ENCODE measurements at places on chromosomes 5 and 9.

- DNase-seq = no peak
Measured at GRCh38 chr5:128665747-128666355, 127.8 kb upstream of the FBN2 start.

GRCh38 chr9:136061405-136061804, 33.7 kb downstream of the NACC2 start:
- no peak for DNase-seq

- no peak for DNase-seq
Measured at GRCh38 chr5:60668686-60669304, 31.2 kb downstream of the DEPDC1B start.

- DNase-seq = no peak
Measured at GRCh38 chr5:9105851-9106250, 440.0 kb downstream of the SEMA5A start.

- DNase-seq = no peak
Measured at GRCh38 chr9:99389087-99390033, 167.3 kb downstream of the SEC61B start.

- peak; percentile 14 for DNase-seq
Measured at GRCh38 chr5:142324136-142324870, 518 bp downstream of the SPRY4 start.

- no peak for DNase-seq
Measured at GRCh38 chr9:136379401-136379800, 5.9 kb upstream of the CARD9 start.

- DNase-seq = no peak
Measured at GRCh38 chr5:9523090-9523823, 22.6 kb downstream of the SEMA5A start.

DNA sequence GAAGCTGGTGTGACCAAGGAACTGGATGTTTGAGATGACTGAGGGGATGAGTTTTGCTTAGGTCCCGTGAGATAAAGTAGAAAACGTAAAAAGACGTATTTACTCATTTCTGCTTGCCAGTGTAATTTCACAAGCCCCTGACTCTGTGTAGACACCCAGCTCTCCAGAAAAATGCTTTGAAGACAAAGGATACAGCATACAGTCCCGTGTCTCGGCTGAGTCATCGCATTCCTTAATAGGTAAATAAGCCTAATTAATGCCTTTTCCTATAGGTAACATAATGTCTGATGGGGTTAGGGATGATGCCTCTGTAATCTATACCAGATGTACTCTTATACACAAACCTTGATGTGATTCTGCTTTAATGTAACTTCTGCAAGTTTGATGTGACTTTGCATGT, 20.2 kb downstream of the S100Z start:
- DNase-seq = no peak

DNA sequence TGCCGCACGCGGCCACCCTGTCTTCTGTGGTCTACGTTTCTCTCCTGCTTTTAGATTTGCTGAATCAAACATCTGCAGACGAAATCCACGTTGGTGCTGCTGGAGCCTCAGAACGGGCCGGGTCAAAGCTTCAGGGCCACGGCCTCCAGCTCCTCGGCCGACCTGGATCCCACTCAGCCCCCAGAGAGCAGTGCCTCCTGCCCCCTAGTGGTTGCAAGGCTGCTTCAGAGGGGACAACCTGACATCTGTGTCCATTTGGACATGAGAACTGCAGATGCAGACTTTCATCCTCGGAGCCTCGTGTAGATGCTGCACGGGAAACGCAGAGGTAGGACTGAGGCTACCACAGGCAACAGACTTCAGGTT, 23.0 kb upstream of the SLC6A3 start:
- peak; percentile 18 for DNase-seq

GRCh38 chr5:158573829-158574228, 525.9 kb downstream of the EBF1 start:
- no peak for DNase-seq

GRCh38 chr9:133955821-133956411, 36.2 kb downstream of the VAV2 start:
- DNase-seq = no peak

DNA sequence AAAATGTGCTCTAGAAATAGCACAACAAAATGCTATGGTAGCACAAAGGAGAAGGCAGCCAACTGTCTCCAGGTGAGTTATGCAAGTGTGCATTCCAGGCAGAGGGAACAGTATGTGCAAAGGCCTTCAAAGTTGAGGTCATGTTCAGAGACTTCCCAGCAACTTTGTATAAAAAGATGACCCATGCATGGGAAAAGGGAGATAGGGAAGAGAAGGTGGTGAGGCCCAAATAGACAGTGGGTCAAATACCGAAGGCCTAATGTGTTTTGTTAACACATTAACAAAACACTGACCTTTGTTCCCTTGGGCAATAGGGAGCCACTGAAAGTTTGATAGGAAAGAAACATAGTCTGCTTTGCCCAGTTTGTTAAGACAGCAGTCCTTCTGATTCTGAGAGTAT, 445.3 kb downstream of the EBF1 start:
- no peak for DNase-seq

GRCh38 chr5:115389034-115389798, 92.8 kb upstream of the CCDC112 start:
- no peak for DNase-seq

GRCh38 chr9:92488681-92489550, 6.6 kb upstream of the ASPN start:
- DNase-seq = no peak

DNA sequence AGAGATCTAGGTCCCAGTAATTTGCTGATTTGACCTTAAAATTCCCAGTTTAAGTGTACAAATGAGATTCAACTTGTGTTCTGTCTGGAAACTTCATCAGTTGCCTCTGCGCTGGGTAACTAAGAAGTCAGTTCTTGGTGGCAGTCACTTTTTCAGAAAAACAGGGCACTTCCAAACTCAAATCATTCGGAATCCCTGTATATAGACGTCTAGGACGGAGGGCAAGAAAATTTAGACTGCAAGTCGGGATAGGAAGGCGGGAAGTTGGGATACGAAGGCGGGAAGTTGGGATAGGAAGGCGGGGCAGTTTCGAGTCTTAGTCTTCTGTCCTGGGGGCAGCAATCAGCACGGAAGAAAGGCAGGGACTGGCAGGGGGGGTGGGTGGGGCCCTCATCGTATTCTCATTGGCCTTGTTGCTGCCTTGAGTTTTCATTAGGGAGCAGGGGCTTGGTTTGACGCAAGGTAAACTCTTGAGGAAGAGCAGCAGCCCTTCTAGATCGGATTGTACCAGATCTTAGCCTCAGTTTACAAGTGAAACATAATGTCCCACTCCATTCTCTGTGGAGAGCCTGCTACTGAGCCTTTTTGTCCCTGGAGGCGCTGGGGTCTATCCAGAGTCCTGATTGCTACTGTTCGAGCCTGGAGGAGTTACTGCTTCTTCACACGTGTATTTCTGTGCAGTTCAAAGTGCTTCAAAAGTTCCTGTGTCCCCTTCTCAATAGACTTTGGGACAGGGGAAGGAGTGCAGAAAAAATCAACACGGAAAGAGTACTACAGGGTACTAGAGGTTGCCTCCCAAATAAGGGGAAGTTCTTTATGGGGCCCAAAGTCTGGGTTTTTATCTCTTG, 2.7 kb upstream of the PURA start:
- no peak for DNase-seq

DNA sequence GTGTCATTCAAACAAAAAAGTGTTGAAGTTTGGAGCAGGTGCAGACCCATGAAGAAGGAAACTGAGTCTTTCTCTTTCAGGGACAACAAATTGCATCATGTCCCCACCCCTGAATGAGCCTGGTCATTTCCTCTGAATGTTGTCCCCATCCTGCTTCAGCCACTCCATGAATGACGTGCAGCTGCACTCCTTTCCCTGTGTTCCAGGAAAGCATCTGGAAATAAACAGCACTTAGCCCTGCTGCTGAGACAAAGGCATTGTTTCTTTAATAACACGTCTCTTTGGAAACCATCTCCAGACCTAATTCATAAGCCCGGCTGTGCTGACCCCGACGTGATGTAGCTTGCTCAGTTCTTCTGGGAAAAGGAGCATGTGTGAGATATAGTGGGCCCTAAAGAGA, 682.3 kb downstream of the BRINP1 start:
- DNase-seq = no peak

- DNase-seq = no peak
Measured at GRCh38 chr5:76942581-76942980, 10.3 kb upstream of the CRHBP start.

DNA sequence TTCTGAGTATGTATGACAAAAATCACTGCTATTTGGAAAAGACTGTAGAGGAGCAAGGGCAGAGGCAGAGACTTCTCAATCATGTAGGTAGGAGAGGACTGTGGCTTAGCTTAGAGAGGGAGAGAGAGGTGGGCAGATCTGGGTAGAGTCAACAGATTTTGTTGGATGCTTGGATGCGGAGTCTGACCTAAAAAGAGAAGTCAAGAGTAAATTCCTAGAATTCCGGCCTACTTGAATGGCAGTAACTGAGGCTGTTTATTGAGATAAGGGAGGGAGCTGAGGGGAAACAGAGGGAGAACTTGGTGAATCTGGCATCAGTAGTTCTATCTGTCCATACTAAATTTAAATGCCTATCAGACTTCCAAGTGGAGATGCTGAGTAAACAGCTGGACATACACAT, 2.4 kb downstream of the TICAM2 start:
- no peak for DNase-seq

DNA sequence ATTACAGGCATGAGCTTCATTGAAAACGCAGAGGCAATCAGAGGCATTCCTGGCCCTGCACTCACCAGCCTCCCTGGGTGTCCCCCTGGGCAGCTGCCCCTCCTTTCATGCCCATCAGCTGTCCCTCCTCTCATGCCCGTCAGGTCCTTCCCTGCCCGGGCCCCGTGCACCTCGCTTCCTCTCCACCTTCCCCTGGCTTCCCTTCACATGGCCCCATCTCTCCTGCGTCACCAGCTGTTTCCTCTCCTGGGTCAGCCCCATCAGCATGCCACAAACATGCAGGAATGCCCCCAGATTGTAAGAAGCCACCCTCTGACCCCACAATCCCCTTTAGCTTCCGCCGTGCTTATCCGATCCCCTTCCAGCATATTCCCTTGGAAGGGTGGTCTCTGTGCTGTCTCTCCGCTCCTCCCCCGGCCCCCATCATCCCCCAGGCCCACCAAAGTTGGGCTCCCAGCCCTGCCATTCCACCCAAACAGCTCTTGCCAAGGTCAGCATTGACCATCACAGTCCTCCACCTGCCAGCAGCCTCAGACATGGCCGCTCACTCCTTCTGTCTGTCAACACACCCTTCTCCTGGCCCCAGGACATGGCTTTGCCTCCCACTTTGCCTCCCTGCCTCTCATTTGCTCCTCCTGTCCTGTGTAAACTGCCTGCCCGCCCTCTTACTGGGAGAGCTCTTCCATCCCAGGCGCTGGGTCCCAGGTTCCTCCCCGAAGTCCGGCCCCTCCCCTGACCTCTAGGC, 98.6 kb upstream of the IER5L start:
- DNase-seq = no peak

- no peak for DNase-seq
Measured at GRCh38 chr9:107274096-107274495, 9.0 kb upstream of the RAD23B start.

DNA sequence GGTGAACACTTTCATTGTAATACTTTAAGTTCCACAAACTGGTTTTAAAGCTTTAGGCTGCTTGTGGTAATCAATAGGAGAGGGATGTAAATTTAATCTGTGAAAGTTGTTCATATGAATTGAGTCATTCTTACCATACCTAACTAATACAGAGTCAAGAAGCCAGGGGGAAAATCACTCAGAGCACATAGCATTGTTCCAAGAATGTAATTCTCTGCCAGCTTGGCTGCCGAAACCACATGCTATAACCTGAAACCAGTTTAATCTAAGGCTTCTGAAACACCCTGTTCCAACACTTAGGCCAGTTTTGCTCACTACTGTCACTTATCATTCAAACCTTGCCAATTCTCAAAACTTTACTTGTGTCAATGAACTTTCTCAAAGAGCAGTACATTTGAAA, 528.8 kb upstream of the GRAMD2B start:
- DNase-seq = no peak

DNA sequence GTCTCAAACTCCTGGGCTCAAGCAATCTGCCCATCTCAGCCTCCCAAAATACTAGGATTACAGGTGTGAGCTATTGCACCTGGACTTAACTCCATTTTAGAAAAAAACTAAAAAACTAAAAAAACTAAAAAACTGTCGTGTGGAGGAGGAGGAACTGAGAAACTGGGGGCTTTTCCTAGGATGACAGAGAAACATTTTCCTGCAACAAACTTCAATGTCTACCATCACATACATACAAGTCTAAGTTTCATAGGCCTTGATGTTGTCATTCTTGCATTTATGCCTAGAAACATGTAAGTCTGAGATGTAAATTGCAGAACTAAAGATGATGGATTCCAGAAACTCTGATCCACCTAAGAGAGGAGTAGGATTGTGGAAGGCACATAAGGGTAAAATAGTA, 556.8 kb downstream of the RAB3C start:
- DNase-seq = no peak

DNA sequence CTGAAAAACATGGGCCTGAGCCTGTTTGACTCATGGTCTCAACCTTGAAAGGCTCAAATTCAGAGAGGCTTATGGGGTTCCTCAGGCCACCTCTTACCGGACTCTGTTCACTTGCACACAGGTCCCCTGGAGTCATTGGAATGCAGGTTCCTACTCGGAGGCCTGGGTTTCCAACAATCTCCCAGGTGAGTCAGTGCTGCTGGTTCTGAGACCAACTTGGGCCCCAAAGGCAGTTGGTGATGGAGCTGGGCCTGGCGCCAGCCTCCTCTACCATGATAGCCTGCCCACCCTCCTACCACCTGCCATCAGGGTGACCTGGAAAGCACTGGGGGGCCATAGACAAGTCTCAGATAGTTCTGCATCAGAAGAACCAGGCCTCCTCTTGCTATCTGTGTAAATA, 188.4 kb downstream of the RGS3 start:
- no peak for DNase-seq

DNA sequence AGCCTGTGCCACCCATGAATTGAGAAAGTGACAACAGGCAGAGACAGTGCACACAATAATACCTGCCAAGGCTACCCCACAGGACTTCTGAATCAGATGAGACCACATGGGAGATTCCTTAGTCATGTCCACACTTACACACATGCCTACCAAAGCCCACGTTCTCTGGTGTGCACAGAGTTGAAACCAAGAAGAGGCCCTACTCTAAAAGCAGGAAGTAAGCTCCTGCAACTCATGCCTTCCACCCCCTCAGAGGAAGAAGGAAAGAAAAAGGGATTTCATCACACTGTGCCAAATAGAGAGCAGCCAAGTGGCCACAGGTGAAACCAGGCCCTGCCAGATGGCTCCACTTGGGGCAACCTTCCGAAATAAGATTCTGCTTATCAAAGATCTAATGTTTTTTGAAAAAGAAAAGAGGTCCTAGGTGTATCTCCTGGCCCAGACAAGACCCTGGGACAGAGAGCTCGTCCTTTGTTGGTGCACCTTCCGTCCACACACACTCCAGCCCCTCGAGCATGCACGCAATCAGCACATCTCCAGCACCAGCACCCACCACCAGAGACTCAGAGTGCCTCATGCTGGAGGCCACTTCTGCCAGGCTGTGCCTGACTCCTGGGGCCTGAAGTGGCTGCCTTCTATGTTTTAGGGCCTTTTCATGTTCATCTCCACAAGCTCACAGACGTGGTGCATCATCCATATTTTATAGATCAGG, 114.6 kb upstream of the SPOCK1 start:
- no peak for DNase-seq
